ENCODE measurements at places on chromosomes 13 and 19.

DNA sequence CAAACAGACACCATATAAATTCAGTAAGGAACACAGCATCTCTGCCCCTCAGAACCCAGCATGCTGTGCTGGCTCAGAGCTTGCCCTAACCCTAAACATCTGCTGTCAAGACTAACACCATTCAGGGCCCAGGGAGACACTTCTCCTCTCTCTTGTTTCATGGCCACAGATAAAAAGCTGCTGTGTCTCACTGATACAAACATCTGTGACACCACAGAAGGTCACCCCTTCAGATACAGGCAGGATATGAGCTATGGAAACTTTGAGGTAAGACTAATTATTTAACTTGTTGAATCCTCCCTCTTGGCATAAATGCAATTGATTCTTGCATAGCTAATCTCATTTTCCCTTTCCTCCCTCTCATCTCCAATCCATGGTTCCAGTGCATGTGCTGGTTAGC is 61.6 kb upstream of the GPR12 start:
- DNase-seq, result no peak

- DNase-seq, result no peak
Observed at GRCh38 chr13:113796211-113796963, 37.4 kb downstream of the TMEM255B start.

- DNase-seq, result peak; percentile 45
Observed at GRCh38 chr19:1067341-1067957, 482 bp downstream of the ARHGAP45 start.

DNA sequence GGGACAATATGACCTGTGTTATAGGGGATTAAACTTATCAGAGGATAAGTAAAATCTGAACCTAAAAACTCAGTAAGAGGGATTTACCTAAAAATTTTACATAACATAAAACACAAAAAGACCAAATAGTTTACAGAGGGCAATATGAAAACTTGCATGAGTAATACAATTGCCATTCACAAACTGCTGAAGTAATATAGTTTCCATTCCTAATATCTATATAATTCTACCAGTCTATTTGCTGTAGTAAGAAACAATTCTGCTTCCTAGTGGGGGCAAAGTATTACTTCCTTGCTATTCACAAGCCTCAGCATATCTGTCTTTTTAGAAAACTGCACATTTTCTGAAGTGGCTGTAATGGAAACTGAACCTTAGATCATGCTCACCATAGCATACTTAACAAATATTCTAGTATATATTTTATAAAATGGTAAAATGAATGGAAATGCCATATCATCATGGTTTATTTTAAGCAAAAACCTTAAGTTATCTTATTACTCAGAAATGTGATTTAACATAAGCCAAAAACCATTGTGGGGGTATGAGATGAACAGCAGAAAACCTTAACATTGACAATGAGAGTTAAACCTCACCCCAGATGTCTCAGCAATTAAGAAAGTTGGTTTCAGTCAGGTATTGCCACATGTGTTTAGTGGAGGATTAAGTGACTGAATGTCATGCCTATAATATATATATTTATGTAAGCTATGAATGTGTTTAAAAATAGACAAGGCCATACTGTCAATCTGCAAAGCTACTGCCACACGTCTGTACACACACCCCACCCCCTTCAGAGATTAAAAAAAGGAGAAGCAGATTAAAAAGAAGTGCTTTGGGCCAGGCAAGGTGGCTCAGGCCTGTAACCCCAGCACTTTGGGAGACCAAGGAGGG is 136.8 kb downstream of the MIPEP start:
- no peak for DNase-seq

DNA sequence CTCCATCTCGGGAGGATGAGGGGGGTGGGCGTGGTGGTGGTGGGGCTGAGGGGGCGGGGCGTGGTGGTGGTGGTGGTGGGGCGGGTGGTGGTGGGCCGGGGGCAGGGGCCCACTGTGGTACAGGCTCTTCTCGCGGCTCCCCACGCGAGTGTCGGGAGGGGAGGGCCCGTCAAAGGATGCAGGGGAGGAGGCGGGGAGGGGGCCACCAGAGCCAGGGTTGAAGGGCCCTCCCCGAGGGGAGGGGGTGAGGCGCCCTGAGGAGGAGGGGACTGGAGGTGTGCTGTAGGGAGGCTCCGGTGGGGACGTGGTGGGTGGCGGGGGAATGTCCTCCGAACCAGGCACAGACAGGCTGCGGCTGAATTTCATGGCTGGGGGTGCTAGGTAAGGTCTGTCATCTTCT is 19.6 kb downstream of the C19orf81 start:
- DNase-seq, result no peak

DNA sequence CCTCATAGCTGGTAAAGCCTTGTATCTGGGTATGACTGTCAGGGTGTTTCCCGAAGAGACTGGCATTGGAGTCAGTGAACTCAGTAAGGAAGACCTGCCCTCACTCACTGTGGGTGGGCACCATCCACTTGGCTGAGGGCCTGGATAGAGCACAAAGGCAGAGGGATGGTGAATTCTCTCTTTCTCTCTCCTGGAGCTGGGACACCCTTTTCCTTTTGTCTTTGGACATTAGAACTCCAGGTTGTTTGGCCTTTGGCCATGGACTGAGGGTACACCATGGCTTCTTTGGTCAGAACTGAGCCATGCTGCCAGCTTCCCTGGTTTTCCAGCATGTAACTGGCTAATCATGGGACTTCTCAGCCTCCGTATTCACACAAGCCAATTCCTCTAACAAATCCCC is 4.6 kb upstream of the CEACAM1 start:
- no peak for DNase-seq

GRCh38 chr19:3505598-3506383 is at the start of gene FZR1:
TSS of gene FZR1 (plus strand) at chr19:3506311. CDS start at chr19:3522990, 16,679 bp downstream.
- DNase-seq, result peak; percentile 99

- no peak for DNase-seq
Observed at GRCh38 chr13:23686948-23687347, 116.7 kb downstream of the TNFRSF19 start.

DNA sequence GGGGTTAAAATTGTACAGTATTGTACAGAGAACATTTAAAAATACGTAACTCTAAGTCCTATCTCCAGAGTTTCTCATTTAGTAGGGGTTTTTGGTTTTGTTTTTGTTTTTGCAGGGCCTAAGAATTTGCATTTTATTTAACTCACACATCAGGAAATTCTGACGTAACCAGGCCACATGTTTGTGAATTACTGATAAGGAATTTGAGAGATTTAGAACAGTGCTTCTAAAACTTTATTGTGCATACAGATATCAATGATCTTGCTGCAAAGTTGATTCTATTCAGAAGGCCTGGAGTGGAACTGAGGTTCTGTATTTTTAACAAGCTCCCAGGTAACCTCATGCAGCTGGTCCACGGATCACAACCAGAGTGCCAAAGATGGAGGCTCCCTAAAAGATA is 49.3 kb downstream of the LIG4 start:
- no peak for DNase-seq

Measured in activated CD8-positive, alpha-beta memory T cell treated with anti-CD3 and anti-CD28 coated beads for 1 hour (primary cell).